ENCODE measurements at places on chromosomes 7 and 10.
A peak's percentile ranks its signal among the peaks of the same experiment; 100 is the strongest.

DNA sequence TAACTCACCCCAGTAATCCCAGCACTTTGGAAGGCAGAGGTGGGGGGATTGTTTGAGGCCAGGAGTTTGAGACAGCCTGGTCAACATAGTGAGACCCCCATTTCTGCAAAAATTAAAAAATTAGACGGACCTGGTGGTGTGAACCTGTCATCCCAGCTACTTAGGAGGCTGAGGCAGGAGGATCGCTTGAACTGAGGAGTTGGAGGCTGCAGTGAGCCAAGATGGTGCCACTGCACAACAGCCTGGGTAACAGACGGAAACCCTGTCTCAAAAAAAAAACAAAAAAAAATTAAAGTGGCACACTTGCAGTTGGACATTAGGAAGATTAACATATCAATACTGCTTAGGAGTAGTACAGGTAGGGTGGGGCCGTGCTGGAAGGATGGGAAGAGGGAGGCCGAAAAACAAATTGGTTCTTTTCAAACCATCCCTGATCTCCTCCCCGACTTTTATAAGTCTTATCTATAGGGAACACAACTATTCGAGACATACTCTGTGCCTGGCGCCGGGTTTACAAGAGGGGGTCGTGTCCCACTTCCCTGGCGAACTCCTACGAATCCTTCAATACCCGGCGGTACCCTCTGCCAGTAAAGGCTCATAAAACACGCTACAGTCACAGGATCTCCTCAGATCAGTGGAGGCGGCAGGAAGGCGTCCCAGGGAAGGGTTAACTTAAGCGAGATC is 628 bp downstream of the TAF6 start:
- DNase-seq, result no peak

- no peak for DNase-seq
Measured at GRCh38 chr7:14950013-14950412, 47.5 kb upstream of the DGKB start.

- no peak for DNase-seq
Measured at GRCh38 chr10:113825791-113826190, 28.1 kb downstream of the DCLRE1A start.

DNA sequence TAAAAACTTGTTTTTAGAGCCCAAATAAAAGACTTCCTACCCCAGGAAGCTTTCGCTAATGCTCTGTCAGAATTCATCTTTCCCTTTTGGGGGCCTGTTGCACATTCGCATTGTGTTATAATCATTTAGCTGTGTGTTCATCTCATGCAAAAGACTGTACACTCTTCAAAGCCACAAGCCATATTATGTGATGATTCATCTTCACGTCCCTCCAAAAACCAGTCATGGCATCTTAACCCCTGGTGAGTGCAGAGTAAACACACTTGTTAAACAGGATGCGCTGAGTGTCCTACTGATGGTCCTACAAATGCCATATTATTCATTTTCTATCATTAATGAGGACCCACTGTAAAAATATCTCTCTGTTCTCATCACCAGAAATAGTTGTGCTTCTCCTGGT is 235.4 kb downstream of the KIAA1217 start:
- no peak for DNase-seq

GRCh38 chr10:34145715-34146114 is 669.4 kb downstream of the PARD3 start:
- DNase-seq, result peak; percentile 25

GRCh38 chr7:47449810-47450590 is 131.9 kb downstream of the TNS3 start:
- peak; percentile 69 for DNase-seq

- peak; percentile 6 for DNase-seq
Measured at GRCh38 chr10:31490858-31491504, 172.0 kb downstream of the ZEB1 start.

GRCh38 chr7:67724435-67724834 is 727.8 kb downstream of the TYW1 start:
- no peak for DNase-seq

- no peak for DNase-seq
Measured at GRCh38 chr7:44486693-44487092, 3.8 kb downstream of the NUDCD3 start.

GRCh38 chr10:91249700-91250099 is 29.2 kb downstream of the PCGF5 start:
- DNase-seq, result no peak

DNA sequence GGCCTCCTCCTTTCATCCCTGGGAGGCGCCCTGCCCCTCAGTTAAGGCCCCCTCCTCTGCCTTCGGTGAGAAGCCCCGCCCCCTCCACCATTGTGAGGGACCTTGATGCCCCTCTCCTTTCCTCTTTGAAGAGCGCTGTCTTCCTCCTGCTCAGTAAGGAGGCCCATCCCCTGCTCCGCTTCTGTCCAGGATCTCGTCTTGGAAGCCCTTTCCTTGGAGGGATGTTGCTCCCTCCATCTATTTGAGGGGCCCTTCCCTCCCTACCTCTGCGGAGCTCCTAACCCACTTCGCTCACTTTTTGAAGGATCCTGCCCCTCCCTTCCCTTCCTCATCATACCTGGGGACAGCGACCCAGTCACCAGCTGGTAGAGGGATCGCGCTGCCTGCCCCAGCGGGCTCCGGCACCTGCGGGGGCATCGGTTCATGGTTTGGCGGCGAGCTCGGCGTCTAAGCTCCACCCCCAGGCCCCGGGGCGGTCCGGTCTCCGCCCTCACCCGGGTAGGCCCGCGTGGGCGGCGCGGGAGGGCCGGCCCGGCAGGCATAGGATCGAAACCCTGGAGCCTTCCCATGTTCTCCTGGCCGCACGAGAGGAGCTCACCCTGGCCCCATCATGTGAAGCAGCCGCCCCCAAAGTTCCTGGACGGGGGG is 4.1 kb downstream of the KCNIP2 start:
- no peak for DNase-seq

GRCh38 chr7:132240821-132241422 is 335.3 kb downstream of the PLXNA4 start:
- no peak for DNase-seq

All from retinal pigment epithelial cell (primary cell).